ENCODE measurements at places on chromosomes 3 and 15. TPM values are rescaled to one million over a fixed set of nuclear protein-coding genes. Genes with fewer than 3 reads are reported as not detected.

- no peak for DNase-seq
These were observed 242.2 kb downstream of the SLCO3A1 start for GRCh38 chr15:92095693-92096092.

DNA sequence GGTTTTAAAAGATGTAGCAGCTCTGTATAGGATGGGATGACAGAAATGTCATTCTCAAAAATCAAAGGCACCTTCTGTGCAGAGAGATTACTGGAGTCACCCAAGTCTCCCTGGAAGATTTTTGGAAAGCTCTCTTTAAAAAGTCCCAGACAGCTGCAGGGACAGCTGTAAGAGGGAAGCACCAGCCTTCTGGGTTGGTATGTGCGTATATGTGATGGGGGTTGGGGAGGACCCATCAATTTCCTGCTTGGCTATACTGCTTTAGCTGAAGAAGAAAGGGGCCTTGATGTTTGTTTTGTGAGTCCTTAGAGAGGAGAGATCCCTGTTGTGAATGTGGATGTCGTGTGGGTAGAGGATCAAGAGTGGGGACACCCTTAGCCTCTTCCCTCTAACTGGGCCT is 5.4 kb upstream of the SEC11A start:
- DNase-seq: no peak

DNA sequence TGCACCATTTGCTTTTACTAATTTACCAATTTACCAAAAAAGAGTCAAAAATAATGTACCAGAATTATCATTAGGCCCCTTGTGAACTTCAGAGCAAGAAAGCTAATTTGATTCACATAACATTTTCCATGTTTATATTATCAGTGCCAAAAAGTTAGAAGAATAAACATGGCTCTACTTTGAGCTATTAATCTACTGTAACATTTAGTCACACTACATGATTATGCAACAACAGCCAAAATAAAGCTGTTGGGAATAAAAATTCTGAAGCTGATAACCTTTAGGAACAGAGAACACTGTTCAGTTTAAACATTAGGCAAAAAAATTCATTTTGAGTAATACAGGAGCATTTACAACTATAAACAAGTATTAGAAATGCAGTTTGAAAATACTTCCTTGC is 63.6 kb downstream of the PROS1 start:
- peak; percentile 46 for DNase-seq

GRCh38 chr3:115864911-115865310 is 241.6 kb downstream of the GAP43 start:
- DNase-seq: no peak

- no peak for DNase-seq
These were observed 619.9 kb downstream of the FOXP1 start for GRCh38 chr3:70963431-70964275.

GRCh38 chr3:192892981-192893700 is 24.5 kb downstream of the MB21D2 start:
- DNase-seq: peak; percentile 98

GRCh38 chr3:61821823-61822251 is 260.5 kb downstream of the PTPRG start:
- DNase-seq: no peak

DNA sequence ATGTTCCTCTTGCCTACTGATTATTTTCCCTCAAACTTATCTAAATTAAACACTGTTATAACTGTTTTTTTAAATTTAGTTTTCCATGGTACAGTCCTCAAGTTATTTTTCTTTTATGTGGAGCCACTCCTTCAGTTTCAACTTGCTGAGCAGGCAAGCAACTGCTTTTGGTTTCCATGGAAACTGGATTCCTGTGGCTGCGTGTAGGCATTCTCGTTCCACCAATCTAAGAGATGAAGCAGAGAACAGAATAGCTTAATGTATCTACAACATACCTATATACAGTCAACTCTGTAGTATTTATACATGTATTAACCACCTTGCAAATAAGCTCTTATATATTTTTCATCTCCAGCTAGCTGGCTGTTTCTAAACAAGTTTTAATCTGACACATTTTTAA is 25.8 kb upstream of the ANXA2 start:
- DNase-seq: peak; percentile 86

DNA sequence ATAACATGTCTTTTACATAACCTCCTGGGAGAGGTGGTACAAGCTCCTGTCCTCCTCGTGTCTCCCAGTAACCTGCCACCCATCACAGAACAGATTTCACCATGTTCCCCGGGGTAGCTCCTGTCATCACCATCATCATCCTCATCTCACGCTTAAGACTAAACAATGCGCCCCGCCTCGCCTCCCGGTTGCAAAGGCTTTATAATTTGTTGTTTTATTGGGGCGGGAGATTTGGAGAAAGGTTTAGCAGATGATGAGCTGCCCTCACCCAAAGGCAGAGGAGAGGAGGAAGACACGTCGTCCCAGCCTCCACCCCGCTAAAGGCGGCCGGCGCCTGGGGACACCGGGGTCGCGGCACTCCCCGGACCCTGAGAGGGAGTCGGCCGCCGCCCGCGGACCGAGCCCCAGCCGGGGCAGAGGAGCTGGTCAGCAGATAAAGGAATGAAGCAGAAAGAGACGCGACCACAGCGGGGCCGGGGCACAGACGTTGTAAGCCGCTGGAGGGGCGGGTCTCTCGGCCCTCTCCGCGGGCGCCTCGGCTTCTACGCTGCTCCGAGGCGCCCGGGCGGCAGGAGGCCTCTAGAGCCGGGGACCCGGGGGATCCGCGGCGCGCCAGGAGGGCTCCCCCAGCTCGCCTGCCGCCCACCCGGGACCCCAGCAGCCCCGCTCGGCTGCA is 589 bp downstream of the HERC1 start:
- no peak for DNase-seq

- peak; percentile 36 for DNase-seq
These were observed 118.5 kb downstream of the TLE3 start for GRCh38 chr15:69979262-69979661.

GRCh38 chr3:46350262-46350565 is 3.7 kb upstream of the CCR2 start:
- DNase-seq: no peak

DNA sequence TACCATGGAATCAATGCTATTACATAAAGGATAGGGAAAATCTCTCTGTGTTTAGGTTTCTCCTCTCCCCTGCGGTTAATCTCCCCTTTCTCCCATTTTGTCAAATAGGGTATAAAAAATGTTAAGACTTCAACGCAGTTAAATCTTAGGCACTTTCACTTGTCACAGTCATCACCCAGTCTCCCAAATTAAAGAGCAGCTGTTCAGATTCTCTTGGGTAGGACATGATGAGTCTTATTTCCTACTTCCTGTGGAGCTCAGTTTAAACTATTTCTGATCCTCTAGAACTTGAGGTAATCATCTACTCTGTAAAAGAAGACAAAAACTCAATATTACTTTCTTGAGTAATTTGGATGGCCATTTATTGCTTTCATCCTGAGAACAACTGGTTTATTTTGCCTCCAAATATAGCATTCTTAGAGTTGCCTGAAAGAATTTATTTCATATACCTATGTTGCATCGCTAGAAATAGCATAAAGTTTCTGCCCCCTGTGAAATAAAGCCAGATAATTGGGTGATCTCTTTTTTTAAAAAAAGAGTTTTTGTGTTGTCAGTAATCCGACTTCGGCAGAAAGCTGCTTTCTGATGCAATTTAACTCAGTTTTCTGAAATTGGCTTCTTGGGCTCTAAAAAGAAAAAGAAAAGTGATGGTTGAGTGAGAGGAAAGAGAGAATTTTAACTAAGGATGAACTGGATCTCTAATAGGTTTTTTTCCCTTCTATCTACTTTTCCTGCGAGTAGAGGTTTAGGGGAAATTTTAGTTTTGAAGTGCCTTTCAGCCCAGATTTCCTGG is 20.7 kb downstream of the RAP2B start:
- DNase-seq: no peak

DNA sequence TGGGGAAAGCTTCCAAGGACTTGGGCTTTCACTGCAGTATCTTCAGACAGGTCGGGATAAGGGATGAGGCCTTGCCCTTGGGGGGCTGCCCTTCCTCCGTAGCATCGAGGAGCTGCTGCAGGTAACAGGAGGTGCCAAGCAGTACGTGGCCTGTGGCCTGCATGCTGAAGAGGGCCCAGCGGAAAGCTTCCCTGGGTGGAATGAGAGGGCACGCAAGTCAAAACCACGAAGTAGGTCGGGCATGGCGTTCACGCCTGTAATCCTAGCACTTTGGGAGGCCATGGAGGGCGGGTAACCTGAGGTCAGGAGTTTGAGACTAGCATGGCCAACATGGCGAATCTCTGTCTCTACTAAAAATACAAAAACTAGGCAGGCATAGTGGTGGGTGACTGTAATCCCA is 12.9 kb downstream of the CIDEC start:
- DNase-seq: no peak

DNA sequence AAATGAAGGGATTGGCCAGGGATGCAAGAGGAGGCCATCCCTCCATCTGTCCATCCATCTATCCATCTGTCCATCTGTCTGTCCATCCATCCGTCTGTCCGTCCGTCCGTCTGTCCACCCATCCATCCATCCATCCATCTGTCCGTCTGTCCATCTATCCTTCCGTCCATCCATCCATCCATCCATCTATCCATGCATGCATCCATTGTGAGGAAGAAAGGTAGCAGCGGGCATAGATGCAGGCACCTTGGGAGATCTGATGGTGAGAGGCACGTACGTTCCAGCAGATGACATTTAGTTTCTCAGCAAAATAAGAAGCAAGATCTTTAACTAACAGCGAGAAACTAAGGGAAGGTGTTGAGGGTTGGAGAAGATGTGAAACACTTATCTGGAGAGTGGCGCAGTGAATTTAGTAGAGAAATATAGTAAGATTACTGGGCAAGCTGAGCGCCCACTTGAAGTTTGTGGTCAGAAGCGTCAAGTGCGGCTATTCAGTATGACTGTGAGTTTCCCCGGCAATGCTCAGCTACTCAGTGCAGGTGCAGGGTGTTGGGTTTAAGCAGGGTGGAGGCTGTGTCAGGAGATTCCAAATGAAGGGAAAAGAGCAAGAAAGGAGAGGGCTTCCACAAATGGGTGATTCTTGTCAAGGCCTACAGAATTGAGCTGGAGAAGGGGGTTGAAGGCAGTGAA is 22.4 kb upstream of the SRP14 start:
- DNase-seq: no peak

DNA sequence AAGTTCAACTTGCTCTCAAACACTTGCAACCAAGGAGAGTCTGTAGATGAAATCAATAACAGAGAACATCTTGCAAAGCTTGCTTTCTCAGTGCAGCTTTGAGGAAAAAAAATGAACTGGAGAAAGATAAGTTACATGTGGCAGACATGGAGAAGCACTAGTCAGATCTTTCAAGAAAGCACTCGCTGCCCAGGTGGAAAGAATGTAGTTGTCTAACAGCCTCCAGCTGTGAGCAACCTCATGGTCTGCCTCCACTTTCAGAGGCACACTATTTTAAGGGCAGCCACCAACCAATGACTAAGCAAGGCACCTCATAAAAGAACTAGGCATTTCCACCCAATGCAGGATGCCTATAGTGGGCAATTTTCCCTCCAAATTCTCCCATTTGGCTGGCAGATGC is 125.4 kb upstream of the CPNE4 start:
- DNase-seq: no peak

- no peak for DNase-seq
These were observed 103.9 kb downstream of the ARPP21 start for GRCh38 chr3:35743218-35743617.

- DNase-seq: no peak
These were observed 6.0 kb downstream of the CTSH start for GRCh38 chr15:78938658-78939488.

GRCh38 chr3:177753451-177754155 is 556.3 kb upstream of the TBL1XR1 start:
- no peak for DNase-seq

GRCh38 chr3:41204369-41204768 is 5.1 kb downstream of the CTNNB1 start:
- no peak for DNase-seq

GRCh38 chr3:161244538-161244937 is 23.4 kb downstream of the NMD3 start:
- no peak for DNase-seq

Gene VPS18
- total RNA-seq: 18.5 TPM

Gene SNX22
- total RNA-seq: not detected

Gene DZIP1L
- total RNA-seq: 6.3 TPM

Gene ANKRD34C
- not detected for total RNA-seq

Gene CHMP2B
- 26.2 TPM for total RNA-seq

Gene AGBL1
- total RNA-seq: not detected

Gene ROPN1B
- 0.83 TPM for total RNA-seq

Gene FBXL2
- total RNA-seq: 3.0 TPM

Gene PLD1
- 19.0 TPM for total RNA-seq

Gene ZNF385D
- not detected for total RNA-seq

Gene MORC1
- total RNA-seq: 0.04 TPM

Gene RPL32
- 1,359 TPM for total RNA-seq

Gene PARP15
- total RNA-seq: not detected

Gene ZMYND10
- 0.08 TPM for total RNA-seq
